ENCODE measurements at places on chromosomes 3 and 15.

DNA sequence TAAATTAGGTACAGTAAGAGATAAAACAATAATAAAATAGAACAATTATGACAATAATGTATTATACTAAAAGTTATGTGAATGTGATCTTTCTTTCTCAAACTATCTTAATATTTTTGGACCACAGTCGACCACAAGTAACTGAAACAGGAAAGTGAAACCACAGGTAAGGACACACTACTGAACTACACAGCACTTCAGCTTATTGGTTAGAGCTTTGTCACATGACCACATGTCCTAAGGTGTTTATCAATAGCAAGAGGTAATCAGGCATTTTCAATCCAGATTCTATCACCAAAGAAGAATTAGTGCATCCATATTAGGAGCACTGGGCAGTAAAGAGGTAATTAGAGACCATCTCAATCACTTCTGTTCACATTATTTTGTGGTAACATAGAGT, 392.8 kb downstream of the RSL24D1 start:
- DNase-seq = no peak

- DNase-seq = no peak
Observed at GRCh38 chr15:27549746-27550145, 549.4 kb downstream of the OCA2 start.

- no peak for DNase-seq
Observed at GRCh38 chr3:74591342-74591741, 23.1 kb downstream of the CNTN3 start.

- no peak for DNase-seq
Observed at GRCh38 chr3:187783098-187783497, 37.8 kb upstream of the BCL6 start.

- no peak for DNase-seq
Observed at GRCh38 chr3:194109192-194109863, 26.6 kb upstream of the HES1 start.

DNA sequence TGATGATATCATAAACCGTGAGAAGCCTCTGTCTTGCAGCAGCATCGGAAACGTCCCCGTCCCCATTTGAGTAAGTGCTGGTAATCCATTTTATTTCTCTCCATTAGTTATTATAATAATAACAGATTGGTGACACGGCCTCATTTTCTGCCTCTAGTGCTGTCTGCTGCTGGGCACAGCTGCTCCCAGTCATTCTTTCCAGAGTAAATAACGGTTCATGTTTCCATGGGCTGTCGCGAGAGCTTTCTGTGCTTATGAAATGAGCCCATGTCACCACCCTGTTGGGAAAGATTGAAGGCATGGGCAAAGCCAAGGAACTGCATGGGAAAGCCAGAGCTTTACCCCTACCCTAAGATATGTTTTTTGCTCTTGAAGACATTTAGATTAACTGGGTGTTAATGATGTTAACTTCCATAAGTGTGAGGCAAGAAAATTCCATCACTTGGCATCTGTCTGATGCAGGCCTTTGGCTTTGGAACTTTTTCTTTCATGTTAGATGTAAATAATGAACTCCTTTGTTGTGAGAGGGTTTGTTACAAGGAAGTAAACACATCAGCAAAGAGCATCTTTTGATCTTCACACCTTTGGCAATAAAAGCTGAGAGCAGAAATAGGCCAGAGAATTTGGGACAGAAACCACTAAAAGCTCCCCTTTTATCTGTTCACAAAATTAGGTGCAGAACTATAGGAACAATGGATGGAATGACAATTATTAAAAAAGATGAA, 141.8 kb downstream of the FILIP1L start:
- DNase-seq = no peak

GRCh38 chr3:167684388-167684993, 30.7 kb upstream of the WDR49 start:
- DNase-seq = peak; percentile 25

GRCh38 chr15:68378595-68378994, 53.4 kb downstream of the ITGA11 start:
- DNase-seq = no peak

DNA sequence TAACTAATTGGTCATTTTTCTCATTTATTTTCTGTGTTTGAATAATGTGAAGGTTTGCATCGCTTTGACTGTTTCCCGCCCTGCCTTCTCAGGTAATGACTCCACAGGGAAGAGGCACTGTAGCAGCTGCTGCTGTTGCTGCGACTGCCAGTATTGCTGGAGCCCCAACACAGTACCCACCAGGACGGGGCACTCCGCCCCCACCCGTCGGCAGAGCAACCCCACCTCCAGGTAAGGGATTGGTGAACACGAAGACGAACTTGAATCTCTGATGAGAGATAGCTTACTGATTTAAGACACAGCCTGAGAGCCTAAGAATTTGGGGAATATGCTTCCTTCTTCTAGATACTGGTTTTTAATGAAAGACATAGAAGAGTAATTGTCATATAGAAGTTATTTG, 22.9 kb downstream of the SNRPN start:
- no peak for DNase-seq

DNA sequence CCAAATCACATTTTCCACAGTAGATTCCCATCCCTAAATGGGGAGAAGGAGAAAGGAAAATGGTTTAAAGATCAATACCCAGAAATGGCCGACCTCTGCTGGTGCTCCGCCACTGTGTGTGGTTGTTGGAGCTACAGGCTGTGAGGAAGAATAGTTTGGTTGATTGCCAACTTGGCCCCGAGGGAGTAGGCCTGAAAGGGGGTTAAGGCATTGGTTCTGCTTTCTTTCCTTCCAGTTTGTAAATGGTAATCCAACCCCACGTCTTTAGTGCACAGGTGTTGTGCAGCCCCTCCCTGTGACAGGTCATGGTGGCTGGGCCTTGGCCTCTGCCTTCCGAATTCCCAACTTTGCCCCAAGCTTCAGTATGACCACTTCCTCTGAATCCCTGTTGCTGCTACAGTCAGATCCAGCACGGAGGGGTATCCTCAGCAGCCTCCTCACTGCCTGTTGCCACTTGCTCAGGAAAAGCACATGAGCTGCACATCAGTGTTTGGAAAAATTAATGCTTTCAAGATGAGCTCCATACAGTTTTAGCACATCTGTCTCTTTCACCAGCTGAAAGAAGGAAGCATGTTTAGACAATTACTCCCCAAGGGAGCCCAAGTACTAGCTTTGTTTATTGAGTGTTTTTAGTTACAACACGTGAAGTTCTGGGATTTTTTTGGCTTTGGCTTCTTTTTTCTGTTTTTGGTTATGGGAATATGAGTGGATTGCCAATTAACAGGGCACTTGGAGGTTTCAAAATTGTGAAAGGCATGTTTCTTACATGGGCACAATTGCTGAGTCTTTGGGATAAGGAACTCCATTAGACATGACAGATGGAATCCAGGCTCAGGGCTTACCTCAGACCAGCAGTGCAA, 92.3 kb upstream of the ROPN1 start:
- no peak for DNase-seq

DNA sequence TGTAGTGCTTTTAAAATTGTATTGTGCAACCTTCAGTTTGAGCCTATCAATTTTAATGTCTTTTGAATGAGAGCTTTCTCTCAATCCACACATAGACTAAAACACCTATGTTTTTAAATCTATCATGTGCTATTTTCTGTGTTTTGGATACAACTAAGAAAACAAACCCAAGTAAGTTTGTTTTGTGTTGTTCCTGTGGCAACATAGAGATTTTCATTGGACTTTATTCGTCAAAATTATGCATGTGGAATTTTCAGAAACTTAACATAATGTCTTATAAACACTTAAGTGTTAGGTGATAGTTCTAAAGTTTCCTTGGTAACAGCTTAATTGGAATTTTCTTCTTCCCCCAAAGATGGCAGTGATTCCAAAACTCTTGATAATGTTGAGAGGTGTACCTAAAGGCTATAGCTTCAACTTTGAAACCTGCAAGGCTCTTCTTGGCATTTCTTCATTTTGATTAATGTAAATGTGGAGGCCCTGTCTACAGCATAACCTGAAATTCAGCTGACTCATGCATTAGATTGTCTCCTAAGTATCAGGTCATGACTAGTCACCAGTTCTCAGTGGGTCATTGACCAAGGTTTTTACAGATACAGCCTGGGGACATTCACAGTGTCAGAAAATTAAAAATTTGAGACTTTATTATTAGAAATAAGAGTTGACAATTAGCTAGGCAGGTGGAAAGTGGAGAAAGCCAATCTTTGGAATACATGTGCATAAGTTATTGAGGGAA, 44.4 kb downstream of the COL6A5 start:
- no peak for DNase-seq

DNA sequence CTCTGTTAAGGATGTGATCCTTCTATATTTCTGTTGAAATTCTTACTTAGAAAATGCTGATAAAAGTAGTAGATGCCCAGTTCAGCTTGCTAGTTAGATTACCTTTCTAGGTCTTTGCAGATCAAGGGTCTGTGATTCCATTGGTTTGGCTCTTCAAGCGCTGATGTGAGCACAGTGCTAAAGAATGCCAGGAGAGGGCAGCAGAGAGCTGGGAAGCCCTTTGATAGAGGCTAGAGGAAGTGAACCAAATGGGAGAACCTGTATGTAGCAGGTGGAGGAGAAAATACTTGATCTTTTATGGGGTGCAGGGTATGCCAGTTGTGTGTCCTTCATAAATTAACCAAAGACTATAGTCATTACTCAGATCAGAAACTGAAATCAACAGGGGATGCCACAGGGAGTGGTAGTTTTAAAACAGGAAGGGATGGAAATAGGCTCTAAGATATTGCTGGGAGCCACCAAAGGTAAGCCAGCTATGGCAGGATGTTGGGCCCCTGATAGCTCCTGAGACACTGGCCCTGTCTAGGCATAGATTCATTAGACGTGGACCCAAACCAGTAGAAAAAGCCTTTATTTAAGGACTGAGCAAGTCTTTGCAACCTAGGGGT, 677.4 kb downstream of the SQOR start:
- peak; percentile 18 for DNase-seq

DNA sequence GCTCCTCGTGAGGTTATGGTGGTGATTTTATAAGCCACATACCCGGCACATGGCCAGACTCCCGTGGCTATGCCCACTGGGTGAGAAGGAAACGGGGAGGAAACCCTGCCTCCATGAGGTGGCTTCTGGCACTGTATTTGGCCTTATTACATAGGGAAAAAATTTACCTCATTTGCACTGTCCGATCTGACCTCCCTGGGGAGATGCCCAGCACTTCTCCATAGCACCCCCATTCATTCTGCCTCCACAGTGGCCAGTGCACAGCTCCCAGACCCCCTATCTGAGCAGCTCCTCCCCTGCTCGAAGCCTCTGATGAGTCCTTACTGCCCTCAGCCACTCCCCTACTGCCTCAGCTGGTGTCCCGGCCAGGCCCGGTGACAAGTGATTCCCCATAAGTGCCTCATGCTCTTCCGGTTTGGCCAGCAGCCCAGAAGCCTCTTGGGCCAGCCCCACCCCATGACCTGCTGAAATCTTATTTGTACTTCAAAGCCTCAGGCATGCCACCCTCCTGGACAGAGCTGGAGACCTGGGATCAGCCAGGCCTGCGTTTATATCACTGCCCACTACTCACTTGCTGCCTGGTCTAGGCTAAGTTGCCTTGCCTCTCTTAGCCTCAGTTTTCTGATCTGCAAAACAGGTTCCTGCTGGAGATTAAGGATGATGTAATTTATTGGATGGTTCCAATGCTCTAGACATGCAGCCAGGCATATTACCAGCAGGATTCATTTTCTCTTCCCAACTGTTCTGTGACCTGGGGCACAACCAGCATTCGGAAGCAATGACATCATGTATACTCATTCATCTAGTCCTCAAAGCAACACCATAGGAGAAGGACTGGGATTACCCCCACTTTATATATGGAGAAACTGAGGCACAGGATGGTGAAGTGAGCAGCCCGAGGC, 30.6 kb upstream of the SLC6A6 start:
- DNase-seq = peak; percentile 87

DNA sequence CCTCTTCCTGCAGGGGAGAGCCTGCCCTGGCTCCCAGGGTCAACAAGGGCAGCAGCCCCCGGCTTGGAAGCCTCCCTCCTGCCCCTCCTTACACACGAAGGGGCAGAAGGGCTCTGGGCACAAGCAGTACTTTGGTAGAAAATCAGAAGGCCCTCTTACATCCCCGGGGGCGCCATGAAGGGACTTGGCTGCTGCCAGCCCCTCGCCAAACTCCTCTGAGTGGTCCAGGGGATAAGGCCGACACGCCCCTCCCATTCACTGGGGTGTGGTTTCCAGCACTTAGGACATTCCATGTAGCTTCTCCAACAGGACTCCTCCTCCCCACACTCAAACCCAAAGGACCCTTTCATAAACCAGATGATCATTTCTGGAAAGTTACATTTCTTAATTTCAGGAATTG, 1.2 kb upstream of the ST8SIA2 start:
- no peak for DNase-seq
